ENCODE measurements at places on chromosomes 3 and 15.

- DNase-seq: no peak
Observed at GRCh38 chr15:78914027-78914764, 30.6 kb downstream of the CTSH start.

- DNase-seq: no peak
Observed at GRCh38 chr3:46663591-46664135, 29.8 kb downstream of the ALS2CL start.

DNA sequence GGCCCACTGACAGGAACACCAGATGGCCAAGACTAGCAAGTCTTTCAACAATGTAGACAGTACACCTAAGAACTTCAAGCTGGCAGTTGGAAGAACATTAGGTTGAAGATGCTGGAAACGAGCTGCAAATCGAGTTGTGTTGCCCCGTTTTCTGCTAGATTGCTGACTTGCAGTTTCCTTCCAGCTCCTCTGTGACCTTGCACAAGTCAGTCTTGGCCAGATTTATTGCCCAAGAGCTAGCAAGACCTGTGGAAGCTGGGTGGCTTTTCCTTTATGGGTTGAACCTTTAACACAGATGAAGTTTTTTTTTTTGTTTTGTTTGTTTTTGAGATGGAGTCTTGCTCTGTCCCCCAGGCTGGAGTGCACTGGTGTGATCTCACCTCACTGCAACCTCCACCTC is 2.9 kb upstream of the RBM6 start:
- DNase-seq: no peak

DNA sequence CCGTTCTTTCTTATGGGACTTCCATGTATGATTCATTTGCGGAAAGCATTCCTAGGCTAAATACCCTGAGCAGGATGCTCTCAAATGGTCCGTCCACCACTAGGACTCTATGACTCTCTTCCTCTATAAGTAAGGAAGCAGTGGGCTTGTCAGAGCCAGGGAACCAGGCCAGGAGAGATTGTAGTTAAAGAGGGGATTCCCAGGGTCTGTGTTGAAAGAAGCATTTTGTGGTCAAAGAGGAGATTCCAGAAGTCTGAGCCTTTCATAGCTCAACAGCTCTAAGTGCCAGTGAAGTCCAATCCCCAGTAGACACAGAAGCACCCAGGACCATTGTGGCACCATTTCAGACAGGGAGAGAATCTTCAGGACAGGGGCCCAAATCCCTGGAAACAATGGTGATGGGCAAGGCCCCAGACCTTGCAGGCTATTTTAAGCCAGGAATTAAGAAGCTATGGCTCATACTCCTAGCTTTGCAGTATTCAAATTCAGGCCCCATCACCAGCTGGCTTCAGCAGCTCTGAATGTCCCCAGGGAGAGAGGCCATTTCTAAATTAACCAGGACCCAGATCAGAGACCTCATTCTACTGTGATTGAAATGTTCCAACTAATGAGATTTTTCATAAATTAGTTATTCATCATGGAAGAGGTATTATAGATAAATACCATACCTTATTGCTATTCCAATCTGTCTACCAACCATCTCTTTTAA is 81.7 kb downstream of the CD47 start:
- no peak for DNase-seq

GRCh38 chr15:50390554-50391264 is 33.5 kb upstream of the USP8 start:
- DNase-seq: no peak

DNA sequence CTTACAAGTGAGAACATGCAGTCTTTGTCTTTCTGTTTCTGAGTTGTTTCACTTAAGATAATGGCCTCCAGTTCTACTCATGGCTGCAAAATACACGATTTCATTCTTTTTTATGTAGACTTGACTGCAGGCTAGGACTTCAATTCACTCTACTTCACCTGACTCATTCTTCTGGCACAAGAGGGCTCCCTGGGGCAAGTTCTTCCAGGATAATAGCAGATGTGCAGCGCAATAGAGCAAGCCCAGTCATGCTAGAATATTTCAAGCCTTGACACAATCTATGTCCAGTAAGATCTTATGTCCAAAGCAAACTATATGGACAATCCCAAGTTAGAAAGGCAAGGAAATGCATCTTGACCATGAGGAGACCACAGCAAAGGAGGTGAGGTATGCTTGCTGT is 211.7 kb upstream of the GADL1 start:
- DNase-seq: no peak

- DNase-seq: no peak
Observed at GRCh38 chr15:72866182-72866581, 82.6 kb upstream of the ADPGK start.

- DNase-seq: no peak
Observed at GRCh38 chr3:119227070-119227850, 13.4 kb downstream of the B4GALT4 start.

- DNase-seq: no peak
Observed at GRCh38 chr3:129002573-129003569, 1.8 kb downstream of the EFCC1 start.

GRCh38 chr3:161770484-161771386 is 274.1 kb downstream of the OTOL1 start:
- no peak for DNase-seq
